HuH-7.5 (cell line): ENCODE measurements at places on chromosomes 6 and 20.

- DNase-seq, result no peak
Observed at GRCh38 chr6:72948153-72948552, 277.1 kb downstream of the KHDC1L start.

- DNase-seq, result no peak
Observed at GRCh38 chr6:21508753-21509152, 84.8 kb upstream of the SOX4 start.

DNA sequence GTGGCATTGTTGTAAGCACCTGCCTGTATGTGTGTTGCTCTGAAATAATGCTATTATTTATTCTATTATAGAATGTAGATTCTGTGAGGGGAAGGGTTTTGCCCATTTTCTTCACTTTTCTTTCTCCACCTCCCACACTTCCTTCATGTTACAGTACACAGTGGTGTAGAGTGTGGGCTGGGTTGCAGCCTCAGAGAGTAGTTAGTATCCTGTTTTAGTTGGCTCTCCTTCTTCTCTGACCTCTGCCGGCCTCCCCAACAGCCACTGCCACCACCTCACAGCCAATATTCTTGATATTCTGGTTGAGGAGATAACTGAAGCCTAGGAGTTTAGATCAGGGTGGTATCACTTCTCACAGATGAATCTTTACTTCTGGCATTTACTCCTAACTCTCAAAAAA is 143.4 kb downstream of the BCKDHB start:
- DNase-seq, result no peak

DNA sequence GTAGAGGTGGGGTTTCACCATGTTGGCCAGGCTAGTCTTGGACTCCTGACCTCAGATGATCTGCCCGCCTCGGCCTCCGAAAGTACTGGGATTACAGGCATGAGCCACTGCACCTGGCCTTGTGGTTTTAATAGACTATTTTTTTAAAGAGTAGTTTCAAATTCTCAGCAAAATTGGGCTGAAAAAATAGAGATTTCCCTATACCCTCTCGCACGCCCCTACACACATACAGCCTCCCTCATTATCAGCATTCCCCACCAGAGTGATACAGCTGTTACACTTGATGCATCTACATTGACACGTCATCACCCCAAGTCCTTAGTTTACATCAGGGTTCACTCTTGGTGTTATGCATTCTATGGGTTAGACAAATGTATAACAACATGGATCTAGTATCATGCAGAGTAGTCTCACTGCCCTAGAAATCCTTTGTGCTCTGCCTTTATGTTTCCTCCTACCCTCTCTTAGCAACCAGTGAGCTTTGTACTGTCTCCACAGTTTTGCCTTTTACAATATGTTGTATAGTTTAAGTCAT is 103.6 kb downstream of the CDYL start:
- DNase-seq, result no peak

- no peak for DNase-seq
Observed at GRCh38 chr6:7901056-7901455, 9.5 kb downstream of the TXNDC5 start.

- DNase-seq, result no peak
Observed at GRCh38 chr6:132506869-132507808, 5.8 kb downstream of the STX7 start.

GRCh38 chr20:41095110-41095969 is 42.0 kb upstream of the PLCG1 start:
- peak; percentile 31 for DNase-seq

DNA sequence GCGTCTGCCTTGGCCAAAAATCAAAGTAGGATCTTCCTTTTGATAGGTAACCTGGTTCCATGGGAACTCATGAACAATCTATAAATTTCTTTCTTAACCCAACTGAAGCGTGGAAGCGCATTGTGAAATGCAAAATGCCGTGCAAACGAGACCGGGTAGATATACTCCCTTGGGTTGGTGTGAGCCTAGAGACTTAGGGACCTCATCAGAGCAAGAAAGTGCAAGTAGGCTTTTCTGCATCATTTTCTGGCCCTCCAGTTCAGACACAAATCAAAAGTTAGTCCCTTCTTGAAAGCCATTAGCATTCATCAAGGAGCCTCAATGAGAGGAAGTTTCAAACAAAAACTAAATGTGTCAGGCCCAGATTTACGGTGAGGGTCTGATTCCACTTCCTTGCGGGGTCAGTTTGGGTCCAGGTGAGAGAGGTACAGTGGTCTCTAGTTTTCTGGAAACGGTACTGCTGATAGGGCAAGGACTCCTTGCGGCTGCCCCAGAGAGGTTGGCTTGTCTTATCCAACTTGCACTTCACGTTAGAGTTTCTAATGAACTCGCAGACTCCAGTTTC is 5.3 kb upstream of the ZNF184 start:
- no peak for DNase-seq

DNA sequence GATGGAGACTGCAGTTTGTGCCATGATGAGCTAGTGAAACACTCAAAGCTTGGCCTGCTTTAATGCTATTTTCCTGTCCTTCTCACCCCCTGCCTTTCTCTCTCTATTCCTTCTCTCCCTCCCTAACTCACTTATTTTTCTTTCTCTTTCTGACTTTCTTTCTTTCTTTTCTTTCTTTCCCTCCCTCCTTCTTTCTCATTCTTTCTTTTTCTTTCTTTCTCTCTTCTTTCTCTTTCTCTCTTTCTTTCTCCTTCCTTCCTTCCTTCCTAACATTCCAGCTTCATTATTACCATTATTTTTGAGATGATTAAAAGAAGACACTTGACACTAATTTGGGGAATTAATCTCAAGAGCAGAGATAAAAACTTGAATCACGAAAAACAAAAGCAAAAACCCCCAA is 39.5 kb upstream of the SLC22A23 start:
- no peak for DNase-seq

DNA sequence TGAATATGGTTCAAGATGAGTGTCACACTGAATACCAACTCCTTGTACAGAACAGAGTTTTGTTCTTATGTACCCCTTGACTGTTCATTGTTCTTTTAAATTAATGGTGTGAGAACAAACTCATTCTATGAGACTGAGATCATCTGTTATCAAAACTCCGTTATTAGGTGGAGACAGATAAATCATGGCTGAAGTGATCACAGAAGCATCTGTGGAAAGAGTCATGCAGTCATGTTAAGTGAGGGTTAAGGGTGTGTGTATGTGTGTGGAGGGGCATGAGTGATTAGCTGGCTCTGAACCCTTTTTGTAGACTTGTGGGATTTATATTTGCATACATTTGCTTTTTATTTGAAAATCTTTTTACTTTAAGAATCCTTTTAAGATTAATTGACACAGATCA is 24.7 kb downstream of the ADGRG6 start:
- no peak for DNase-seq

DNA sequence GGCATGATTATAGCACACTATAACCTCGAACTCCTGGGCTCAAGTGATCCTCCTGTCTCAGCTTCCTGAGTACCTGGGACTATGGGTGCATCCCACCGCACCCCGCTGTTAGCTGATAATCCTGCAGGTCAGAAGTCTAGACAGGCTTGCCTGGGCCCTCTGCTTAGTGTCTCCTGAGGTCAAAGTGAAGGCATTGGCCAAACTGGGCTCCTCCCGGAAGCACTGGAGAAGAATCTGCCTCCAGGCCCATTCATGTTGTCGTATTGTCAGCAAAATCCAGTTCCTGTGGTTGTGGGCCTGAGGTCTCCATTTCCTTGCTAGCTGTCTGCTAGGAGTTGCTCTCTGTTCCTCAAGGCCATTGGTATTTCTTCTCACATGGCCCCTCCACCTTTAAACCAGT is 6.3 kb upstream of the MROH8 start:
- DNase-seq, result no peak

GRCh38 chr6:167703781-167704180 is 122.9 kb upstream of the AFDN start:
- DNase-seq, result no peak

DNA sequence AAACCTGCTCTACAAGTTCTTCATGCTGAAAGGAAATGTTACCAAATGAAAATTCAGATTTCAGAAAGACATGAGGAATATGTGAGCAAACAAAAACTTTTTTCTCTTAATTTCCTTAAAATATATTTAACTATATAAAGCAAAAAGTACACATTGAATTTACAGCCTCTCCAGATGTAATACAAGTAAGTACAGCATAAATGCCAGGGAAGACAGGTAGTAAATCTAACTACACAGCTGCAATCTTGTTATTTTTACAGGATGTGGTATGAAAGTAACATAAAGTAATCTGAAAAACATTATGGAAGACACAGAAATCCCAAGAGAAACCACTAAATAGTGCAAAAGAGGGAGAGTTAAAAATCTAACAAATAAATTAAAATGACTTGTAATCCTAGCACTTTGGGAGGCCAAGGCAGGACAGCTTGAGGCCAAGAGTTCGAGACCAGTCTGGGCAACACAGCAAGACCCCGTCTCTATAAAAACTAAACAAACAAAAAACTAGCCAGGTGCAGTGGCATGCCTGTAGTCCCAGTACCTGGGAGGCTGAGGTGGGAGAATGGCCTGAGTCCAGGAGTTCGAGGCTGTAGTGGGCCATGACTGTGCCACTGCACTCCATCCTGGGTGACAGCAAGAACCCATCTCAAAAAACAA is 50.7 kb downstream of the FAM8A1 start:
- no peak for DNase-seq

- DNase-seq, result no peak
Observed at GRCh38 chr6:105900125-105900937, 185.8 kb upstream of the PRDM1 start.

GRCh38 chr6:108752733-108753590 is 95.3 kb upstream of the ARMC2 start:
- DNase-seq, result no peak

- no peak for DNase-seq
Observed at GRCh38 chr20:3111507-3111906, 27.0 kb upstream of the AVP start.

DNA sequence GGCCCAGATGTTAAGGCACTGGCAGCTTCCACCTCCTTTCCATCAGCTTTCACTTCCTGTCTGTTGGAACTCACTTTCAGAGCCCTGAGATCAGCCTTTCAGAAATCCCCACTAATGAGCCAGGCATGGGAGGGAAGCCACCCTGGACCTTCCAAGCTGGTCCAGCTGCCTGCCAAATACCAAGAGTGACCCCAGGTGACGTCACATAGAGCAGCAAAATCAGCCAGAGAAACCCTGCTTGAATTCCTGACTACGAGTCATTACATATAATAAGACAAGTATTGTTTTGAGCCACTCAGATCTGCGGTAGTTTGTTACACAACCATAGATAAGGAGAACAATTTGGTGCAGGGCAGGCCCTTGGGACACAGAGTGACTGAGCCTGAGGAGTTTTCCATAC is 556.0 kb upstream of the JAG1 start:
- peak; percentile 19 for DNase-seq

DNA sequence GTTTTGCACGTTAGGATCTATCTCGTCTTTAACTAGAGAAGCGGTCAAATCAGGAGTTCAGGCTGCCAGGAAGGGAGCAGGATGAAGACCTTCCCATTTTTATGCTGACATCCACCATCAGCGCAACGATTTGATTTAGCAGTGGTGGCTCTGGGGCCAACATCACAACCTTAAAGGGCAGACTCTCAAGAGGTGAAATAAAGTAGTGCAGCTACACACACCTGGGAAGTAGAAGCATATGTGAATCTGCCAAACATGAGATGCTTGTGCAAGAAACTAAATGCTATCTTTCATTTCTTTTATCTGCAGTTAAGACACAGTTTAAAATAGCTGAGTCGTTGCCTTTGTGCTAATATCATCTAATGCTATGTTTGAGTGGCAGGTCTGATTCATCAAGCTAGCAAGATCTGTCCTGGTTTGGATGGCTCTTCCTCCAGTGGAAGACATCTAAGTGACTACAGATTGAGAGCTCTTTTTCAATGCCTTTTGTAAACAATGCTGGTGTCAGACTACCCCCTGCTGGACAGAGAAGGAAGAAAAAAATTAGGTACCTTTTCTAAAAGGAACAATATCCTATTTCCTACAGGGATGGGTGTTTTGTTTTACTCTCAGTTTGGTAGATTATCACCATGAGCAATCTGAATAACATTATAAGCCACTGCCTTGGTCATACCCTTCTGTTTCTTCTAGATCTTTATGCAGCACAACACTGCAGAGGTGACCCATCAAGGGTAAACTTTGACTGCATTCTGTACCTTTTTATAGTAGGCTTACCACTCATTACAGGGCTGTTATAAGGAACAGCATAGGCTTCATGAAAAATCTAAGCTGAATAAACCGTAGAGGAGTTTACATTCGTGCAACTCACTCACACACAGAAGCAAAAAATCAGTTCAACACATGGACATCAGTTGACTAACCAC is 171.6 kb upstream of the FBXL4 start:
- peak; percentile 25 for DNase-seq

DNA sequence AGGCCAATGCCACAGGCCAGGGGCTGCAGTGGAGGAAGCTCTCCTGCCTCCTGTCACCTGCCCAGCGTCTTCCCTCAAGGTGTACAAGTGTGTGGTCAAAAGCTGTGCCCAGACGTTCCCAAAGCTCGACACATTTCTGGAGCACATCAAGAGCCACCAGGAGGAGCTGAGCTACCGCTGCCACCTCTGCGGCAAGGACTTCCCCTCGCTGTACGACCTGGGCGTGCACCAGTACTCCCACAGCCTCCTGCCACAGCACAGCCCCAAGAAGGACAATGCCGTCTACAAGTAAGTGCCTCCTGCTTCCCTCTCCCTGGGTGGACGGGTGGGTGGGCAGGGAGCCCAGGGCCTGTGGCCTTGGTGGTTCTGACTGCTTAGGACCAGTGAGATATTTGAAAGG is 38.2 kb downstream of the ZNF341 start:
- DNase-seq, result no peak

DNA sequence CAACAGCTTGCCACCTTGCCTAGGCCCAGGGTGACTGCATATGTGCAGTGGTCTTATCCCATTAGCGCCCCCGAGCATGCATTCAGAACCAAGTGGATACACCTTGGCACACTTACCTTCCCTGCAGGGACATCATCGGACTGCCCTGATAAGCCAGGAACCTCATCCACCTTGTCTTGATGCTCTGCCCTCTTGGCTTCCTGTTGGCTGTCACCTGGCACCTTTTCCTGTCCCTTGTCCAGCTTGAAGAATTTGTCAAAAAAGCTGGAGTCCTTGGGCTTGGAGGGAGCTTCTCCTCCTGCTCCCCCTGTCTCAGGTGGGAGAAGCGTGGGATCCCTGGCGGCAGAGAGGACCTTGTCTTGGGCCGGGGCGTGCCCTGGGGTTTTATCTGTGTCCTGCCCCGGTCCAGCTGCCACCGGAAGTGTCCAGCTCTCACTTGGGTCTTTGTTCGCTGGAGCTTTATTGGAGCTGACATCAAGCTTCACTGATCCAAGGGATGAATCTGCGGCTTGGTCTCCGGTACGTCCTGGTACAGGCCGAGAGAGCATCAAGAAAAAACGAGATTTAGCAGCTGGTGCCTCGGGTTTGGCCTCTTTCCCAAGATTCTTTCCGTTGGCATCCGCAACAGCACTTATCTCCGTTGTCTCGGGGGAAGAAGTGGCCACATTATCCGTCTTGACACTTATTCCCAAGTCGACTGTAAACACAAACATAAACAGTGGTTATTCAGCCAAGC is 42.0 kb downstream of the BCAS1 start:
- DNase-seq, result no peak

- DNase-seq, result no peak
Observed at GRCh38 chr20:45070932-45071632, 29.8 kb downstream of the KCNS1 start.
